Renal cortex interstitium (tissue), 15 donors: ENCODE measurements at places on chromosomes 3 and 15. TPM values are rescaled to one million over a fixed set of nuclear protein-coding genes. Genes with fewer than 3 reads are reported as not detected.
A peak's percentile ranks its signal among the peaks of the same experiment; 100 is the strongest.

DNA sequence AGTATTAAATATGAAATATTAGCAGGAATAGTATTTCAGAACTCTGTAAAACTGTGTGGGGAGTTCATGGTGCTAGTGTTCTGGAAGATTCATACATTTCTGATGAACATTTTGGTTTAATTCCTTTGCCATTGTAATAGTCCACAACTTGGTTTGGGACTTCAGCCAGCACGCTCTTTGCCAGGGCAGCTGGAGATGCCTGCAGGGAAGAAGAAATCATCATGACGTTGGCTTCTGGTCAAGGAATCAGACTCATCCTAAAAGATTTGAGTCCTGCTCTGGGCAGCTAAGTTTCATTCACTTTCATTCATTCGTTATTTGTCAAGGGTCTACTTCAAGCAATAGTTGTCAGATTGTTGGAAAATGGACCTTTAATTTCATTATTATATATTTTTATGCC is 32.4 kb upstream of the MRPL3 start:
- no peak for DNase-seq

DNA sequence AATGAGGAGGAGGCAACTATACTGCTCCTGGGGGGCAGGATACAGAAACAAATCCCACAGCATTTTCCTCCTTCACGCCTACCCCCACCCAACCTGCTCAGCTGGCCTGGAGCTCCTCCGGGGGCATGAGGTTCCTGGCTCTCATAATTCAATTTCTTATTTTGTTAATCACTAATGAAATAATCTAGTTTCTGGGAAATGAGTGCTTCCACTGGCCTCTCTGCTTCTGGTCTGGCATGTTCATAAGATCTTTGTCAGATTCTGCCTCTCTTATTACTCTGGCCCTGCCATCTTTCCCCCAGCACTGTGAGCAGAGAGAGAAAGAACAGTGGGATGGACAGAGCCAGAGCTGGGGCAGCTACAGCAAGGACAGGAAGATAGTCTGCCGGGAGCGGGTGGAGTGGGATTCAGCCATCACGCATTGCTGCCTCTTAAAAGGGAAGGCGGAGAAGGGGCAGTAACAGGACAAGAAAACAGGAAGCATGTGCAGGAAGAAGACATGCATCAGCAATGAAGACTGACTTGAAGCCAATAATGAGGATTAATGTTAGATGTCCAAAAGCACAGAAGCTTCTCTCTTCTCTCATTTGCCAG is 13.6 kb downstream of the RPAP1 start:
- DNase-seq: no peak

DNA sequence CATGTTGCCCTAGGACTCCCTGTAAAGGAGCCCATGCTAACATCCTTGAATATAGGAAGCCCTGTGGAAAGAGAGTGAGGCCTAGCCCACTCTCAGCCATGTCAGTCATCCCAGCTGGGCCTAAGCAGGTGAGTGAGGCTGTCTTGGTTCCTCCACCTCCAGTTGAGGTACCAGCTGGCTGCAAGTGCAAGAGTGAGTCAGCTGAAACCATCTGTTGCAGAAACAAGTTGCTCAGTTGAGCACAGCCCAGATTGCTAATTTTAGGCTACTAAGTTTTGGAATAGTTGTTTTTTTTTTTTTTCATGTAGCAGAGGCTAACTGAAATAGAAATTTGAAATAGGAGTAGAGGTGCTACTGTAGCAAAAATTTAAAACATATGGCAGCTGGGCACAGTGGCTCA is 43.7 kb upstream of the ADPGK start:
- DNase-seq: no peak

DNA sequence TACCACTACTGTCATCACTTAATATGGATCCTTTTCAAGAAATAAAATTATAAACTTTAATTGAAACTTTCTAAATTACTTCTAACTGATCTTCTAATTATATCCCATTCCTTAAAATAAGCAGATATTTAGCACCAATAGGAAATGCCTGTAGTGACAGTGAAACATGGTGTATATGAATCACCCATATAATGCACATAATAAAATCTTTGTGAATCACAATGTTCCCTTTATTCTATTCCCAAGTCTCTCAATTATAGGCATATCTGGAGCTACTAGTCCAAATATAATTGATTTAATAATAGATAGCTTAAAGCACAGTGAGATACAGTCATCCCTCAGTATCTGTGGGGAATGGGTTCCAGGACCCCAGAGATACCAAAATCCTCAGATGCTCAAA is 490.3 kb downstream of the NLGN1 start:
- no peak for DNase-seq

- peak; percentile 2 for DNase-seq
Measured at GRCh38 chr15:44458429-44458828, 31.0 kb downstream of the CTDSPL2 start.

DNA sequence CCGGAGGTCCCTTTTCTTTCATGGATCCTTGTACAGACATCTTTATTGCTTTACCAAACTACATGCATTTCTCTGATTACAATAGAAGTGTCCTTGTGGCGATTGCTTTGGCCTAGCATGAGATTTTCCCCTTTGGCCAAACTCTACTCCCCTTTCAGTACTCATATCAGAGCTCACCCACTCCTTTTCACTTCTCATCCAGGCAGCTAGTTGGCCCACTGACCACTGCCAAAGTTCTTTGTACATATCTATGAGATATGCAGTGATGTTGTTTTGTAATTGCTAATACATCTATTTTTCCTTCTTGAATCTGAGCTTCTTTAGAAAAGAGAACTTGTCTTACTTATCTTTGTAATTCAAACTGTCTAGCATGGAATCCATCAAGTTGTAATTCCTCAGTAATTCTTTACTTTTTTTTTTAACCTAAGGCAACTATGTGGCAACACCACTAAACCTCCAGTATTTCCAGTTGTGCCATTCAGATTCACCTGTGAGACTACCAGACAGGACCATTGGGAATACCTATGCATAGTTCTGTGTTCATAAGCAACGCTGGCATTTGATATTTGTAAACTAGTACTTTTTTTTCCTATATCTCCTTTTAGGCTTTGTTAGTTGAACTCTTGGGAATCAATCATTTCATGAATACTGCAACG is 39.2 kb downstream of the AADACL2 start:
- DNase-seq: no peak

- no peak for DNase-seq
Measured at GRCh38 chr3:71450162-71450561, 133.4 kb downstream of the FOXP1 start.

DNA sequence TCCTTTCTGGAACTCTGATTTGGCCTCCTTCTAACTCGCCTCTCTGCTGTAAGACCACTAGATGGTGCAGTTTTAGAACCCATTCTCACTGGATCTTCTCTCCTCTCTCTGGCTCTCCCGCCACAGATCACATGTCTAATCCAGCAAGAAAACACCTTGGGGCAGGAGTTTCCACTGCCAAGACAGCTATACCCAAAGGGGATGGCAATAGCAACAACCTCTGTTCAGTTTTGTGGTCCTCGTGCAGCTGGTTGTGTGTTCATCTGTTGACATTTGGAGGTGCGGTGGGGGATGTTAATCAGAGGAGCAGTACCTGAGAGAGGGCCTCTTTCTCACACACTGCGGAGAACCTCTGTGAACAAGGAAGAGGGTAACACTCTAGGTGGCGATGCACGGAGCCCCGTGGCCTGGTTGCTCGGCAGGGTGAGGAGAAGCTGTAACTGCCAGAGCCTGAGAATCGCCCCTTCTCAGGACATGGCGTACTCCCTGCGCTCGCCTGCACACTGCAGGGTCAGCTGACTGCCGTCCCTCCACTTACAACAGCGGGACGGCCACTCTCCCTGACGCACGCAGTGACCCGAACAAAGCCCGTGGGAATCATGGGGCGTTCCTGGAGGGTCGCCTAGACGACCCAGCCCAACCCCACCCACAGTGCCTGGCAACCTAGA is at the start of gene TEX55:
TEX55 (plus strand) TSS at position 666 of the 668 bp plus-strand sequence. CDS start 25 bp downstream, outside the sequence.
- peak; percentile 27 for DNase-seq

DNA sequence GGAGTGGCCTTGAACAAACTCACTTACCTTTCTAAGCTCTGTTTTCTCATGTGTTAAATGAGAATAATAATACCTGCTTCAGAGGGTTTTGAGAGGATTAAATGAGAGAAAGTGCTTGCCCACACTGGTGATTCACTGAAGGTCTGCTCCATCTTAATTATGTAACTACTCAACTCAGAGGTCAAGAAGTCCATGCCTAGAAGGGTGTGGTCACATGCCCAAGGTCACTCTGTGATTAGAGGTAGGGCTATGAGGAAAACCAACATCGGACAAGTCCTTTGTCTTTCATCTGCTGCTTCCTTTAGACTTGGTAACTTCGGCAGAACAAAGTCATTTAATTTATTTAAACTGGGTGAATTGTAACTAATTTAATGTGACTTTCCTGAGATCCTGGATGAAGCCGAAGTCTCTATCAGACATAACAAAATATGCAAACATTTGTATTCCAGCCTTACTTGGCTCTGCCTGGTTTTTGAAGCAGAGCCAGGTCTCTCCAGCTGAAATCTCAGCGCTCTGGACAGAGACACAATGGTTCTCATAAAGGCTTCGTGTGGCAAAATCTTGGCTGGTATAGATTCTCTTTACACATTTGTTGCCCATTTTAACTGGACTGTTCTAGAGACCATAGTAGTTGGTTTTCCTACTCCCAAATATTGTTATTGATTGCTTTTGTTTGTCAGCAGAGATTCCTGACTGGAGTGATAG is 3.0 kb downstream of the CHRNA7 start:
- DNase-seq: no peak

GRCh38 chr15:45287390-45287956 is 35.4 kb downstream of the SLC28A2 start:
- no peak for DNase-seq

- DNase-seq: peak; percentile 17
Measured at GRCh38 chr15:55434989-55435825, 26.9 kb downstream of the PIERCE2 start.

GRCh38 chr3:187828579-187829452 is 83.5 kb upstream of the BCL6 start:
- no peak for DNase-seq

DNA sequence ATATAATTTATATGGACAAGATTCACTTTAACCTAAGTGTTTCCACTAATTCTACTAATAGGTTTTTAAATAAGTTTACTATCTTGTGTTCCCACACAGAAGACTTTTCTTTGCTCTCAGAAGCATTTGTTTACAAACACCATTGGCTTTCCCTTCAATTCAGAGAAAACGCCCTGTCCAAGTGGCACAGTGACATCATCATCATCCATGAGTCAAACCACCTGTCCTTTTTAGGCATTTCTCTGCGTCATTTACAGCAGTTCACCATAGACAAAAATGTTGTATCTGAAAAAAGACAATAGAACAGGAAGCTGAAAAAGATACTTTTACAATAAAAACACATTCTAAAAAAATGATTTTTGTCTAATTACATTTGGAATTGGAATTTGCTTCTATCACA is 9.3 kb upstream of the BCL2L10 start:
- no peak for DNase-seq

DNA sequence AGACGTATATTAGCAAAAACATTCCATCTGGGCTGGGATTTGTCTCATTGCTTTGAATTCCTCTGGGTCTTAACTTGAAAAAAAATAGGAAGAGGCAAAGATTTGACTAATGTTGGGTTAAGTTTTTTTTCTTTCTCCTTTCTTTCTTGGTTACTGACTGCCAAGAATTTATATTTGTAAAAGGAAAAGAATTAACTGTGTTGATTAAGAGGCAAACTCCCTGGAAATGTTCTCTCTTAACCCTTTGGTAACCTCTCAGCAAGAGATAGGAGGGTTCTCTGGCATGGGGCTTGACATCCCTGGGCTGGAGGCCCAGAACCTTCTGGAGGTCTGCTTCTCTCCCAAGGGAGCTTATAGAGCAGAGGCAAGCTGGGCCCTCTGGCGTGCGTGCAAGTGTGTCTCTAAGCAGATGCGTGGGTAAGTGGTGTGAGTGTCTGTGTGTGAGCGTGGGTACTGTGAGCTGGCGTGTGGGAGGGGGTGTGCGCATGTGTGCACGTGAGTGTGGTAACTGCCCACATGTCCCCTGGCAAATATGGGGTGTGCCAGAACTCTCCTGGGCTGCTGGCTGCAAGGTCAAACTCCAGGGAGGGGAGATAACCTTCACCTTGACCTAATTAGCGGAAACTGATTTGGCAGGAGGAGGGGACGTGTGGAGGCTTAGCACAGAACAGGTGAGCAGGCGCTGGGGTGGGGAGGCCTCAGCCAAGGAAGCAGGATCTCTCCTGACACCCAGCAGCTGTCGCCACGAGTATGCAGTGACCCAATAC is 49.4 kb upstream of the MAGEF1 start:
- no peak for DNase-seq

DNA sequence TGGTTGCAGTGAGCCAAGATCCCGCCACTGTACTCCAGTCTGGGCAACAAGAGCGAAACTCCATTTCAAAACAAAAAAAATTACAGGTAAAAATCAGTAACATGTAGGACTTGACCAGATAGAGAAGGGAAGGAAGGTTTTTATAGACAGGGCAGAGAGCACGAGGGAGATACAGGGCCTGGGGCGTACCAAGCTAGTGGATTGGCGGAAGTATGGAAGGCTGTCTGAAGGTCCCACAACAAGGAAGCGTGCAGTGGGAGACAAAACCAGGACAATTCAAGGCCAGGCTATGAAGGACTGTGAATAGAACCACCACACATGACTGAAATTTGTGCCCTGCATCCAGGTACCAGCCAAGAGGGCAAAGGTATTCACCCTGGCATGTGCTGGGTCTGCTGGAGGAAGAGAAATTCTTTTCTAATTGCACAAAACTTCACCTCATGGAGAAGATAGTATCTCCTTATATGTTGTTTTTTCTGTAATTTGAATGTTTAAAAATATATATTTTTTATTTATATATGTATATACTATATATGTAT is 33.0 kb upstream of the BCL2A1 start:
- DNase-seq: no peak

DNA sequence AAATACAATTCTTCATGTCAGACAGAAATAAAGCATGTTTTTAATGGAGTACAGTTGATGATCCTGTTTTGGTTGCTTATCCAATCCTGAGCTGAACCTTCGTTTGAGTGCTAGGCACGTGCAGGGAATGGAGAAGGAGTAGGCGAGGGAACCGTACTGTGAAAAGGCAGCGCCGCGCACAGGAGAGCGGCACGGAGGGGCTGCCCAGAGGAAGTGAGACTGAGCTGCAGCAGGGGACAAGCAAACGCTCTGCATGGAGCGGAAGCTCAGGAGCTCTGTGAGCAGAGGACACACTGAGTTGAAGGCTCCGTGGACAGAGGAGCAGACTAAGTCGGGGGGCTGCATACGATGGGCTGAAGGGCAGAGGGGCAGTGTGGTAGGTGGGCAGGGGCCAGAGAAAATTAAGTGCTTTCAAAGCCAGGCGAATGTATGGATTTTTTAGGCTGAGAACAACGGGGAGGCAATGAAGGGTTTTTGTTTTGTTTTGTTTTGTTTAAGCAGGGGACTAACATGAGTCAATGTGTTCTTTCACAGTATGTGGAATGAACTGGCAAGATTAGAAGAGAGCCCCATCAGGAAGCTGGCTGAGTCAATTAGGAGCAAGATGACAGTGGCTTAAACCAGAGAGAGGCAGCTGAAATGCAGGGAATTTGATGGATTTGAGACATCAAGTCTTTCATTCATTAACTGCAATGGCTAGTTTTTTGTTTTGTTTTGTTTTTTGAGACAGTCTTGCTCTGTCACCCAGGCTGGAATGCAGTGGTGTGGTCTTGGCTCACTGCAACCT is 23.8 kb upstream of the TM2D3 start:
- no peak for DNase-seq

ITIH3 gene
- 7.2 TPM for polyA plus RNA-seq

GRK7 gene
- polyA plus RNA-seq: not detected

ILDR1 gene
- polyA plus RNA-seq: 9.3 TPM

ANKDD1A gene
- 5.3 TPM for polyA plus RNA-seq

ARRDC4 gene
- 34.2 TPM for polyA plus RNA-seq

SLC28A1 gene
- polyA plus RNA-seq: 6.8 TPM

LRTM1 gene
- polyA plus RNA-seq: not detected

CTXN2 gene
- polyA plus RNA-seq: not detected

UROC1 gene
- 0.09 TPM for polyA plus RNA-seq

COL6A6 gene
- polyA plus RNA-seq: 1.6 TPM

TBC1D23 gene
- 37.1 TPM for polyA plus RNA-seq
